ENCODE measurements at places on chromosomes 13 and 19.

GRCh38 chr13:27125357-27126282, 46.0 kb downstream of the USP12 start:
- no peak for DNase-seq

GRCh38 chr13:111486331-111486730, 165.9 kb downstream of the TEX29 start:
- no peak for DNase-seq

DNA sequence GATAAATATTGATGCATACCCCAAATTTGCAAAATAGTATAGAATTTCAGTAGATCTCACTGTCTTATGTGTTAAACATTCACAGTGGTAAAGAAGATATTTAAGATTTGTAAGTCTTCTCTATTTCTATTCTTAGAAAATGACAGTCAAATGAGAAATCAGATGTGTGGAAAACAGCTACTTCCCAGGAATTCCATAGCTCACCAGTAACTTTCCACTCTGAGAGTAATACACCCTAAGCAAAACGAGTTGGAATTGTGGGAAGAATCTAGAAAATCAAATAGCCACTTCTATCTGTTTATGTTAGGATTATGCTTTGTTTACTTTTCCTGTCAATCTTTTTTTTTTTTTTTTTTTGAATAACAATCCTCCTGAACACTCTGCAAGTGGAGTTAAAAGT, 69.1 kb downstream of the FLT1 start:
- no peak for DNase-seq

DNA sequence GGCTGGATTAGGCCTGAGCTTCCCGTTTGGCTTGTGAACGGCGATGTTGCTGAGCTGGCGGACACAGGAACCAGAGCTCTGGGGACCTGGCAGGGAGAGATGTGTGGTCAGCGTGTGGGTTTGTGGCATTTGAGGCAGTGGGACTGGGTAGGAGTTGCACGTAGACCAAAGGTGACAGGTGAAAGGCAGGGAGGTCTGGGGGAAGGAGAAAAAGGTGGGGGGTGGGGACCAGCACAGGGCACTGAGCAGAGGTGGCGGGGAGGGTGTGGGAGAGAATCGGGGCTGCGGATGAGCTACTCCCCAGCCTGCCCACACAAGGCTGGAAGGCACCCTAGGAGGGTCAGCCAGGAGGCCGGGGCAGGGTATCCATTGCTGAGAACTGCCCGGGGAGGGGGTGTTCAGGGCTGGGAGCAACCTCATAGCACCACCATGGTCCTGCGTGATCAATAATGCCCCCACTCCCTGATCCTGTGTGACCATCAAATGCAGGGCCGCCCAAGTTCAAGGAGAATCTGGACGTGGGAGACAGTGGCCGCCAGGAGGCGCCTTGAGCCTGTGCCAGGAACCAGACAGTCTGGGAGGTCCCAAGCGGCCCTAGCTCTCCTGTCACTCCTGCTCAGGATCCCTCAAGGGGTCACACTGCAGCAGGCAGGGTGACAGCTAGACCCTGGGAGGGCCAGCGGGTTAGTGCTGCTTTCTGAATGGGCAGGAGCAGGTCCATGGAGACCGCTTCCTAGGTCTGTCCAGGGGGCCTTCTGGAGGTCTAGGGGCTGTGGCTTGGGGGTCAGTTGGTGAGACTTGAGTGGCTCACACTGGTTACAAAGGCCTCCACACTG, 12.8 kb upstream of the SELENOW start:
- DNase-seq = no peak

DNA sequence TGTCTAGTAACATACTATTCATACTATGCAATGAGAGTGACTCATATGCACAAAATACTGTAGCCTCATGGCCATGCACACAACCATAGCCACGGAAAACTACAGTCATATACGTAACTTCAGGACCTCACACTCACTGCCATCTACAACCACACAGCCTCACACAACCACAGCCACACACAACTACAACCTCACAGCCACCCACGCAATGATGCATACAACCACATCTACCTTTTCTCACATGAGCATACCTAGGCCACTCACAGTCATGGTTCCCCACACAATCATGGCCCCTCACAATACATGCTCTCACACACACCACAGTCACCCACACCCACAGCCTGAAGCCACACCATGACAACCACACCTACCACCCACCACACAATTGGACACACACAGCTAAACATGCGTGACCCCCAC, 8.7 kb upstream of the TNFSF14 start:
- no peak for DNase-seq

DNA sequence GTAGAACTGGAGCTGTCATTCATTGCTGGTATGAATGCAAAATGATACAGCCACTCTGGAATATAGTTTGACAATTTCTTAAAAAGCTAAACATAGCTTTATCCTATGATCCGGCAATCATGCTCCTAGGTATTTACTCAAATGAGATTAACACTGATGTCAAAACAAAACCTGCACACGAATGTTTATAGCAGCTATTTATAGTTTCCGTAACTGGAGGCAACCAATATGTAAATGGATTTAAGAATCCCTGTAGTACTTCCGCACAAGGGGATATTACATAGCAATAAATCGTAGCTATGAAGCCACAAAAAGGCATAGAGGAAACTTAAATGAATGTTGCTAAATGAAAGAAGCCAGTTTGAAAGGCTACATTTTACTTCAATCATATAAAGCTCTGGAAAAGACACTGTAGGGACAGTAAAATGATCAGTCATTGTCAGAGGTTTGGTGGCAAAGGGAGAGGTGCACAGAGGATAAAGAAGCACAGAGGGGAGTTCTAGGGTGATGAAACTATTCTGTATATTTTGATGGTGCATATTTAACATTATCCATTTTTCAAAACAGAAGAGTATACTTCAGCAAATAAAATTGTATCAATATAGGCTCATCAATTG, 1893.0 kb upstream of the PCDH20 start:
- no peak for DNase-seq

DNA sequence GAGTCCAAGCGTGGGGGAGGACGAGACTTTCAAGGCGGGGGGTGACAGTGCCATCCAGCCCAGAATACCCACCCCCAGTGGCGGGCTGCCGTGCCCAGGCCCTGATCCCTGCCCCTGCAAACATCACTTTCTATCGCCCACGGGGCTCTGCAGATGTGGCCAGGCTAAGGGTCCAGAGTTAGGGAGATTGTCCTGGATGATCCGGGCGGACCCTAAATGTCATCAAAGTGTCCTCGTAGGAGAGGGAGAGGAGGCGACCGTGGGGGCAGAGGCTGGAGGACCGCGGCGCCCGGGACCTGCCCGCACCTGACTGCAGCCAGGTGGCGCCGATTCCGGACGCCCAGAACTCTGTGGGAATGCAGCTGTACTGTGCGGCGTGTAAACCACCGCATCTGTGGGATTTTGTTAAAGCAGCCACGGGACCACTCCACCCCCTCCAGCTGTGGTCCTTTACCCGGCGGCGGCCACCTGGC, 32.4 kb downstream of the GJA3 start:
- DNase-seq = no peak

Measured in nucleus accumbens (tissue), 56 donors.